CD8-positive, alpha-beta memory T cell (primary cell): ENCODE measurements at places on chromosomes 13 and 19.

GRCh38 chr19:15101479-15102082, 5.6 kb upstream of the SYDE1 start:
- no peaks in the 10 kb centered on the region for H3K36me3 ChIP-seq
- peak; percentile 28 for DNase-seq
- no peak overlapping the region for H3K27ac ChIP-seq
- H3K27me3 ChIP-seq, result no peaks in the 10 kb centered on the region
- no peaks in the 10 kb centered on the region for H3K4me1 ChIP-seq
- H3K4me3 ChIP-seq, result no peak overlapping the region

- H3K36me3 ChIP-seq, result no peaks in the 10 kb centered on the region
- no peak overlapping the region for H3K4me3 ChIP-seq
- peaks cover 10% of the 10 kb centered on the region for H3K4me1 ChIP-seq
- H3K27ac ChIP-seq, result no peak overlapping the region
- H3K27me3 ChIP-seq, result no peaks in the 10 kb centered on the region
Observed at GRCh38 chr13:30696278-30697176, 38.8 kb upstream of the ALOX5AP start.

DNA sequence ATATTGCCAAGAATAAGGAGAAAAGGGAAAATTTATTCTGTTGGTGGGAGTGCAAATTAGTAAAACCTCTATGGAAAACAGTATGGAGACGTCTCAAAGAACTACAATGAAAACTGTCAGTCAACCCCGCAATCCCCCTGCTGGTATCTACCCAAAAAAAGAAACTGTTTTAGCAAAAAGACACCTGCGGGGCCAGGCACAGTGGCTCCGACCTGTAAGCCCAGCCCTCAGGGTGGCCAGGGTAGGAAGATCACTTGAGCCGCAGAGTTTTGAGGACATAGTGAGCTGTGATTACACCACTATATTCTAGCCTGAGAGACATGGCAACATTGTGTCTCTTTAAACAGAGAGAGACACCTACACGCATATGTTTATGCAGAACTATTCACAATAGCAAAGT, 37.5 kb upstream of the SLITRK1 start:
- no peak overlapping the region for H3K4me3 ChIP-seq
- H3K27ac ChIP-seq, result no peak overlapping the region
- no peak for DNase-seq
- H3K4me1 ChIP-seq, result no peaks in the 10 kb centered on the region
- H3K27me3 ChIP-seq, result no peaks in the 10 kb centered on the region
- H3K36me3 ChIP-seq, result no peaks in the 10 kb centered on the region

GRCh38 chr13:19680751-19681150, 47.3 kb downstream of the MPHOSPH8 start:
- H3K27me3 ChIP-seq, result no peaks in the 10 kb centered on the region
- peaks cover 12% of the 10 kb centered on the region for H3K4me1 ChIP-seq
- peaks cover 15% of the 10 kb centered on the region for H3K36me3 ChIP-seq
- H3K4me3 ChIP-seq, result no peak overlapping the region

- no peak overlapping the region for H3K4me3 ChIP-seq
- DNase-seq, result no peak
- no peak overlapping the region for H3K27ac ChIP-seq
Observed at GRCh38 chr19:5023128-5023571, 54.2 kb downstream of the KDM4B start.

DNA sequence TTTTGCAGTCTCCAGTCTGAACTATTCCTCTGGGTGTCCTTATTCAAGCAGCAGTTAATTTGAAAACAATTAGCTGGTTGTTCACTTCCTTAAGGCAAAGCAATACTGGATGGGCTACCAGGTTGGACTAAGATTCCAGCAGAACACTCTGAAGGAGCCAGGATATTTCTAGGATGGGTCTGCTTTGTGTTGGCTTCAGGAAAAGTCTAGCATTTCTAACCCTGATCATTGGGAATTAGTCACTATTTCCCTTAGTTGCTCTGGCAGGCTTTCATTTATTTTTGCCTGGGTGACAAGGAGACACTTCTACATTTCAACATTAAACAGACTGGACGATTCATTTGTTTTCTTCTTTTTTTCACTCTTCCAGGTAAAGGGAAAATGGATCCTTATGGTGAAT, 228.4 kb downstream of the ENOX1 start:
- no peaks in the 10 kb centered on the region for H3K36me3 ChIP-seq
- H3K4me3 ChIP-seq, result no peak overlapping the region
- H3K27ac ChIP-seq, result no peak overlapping the region
- H3K27me3 ChIP-seq, result no peaks in the 10 kb centered on the region
- no peaks in the 10 kb centered on the region for H3K4me1 ChIP-seq

DNA sequence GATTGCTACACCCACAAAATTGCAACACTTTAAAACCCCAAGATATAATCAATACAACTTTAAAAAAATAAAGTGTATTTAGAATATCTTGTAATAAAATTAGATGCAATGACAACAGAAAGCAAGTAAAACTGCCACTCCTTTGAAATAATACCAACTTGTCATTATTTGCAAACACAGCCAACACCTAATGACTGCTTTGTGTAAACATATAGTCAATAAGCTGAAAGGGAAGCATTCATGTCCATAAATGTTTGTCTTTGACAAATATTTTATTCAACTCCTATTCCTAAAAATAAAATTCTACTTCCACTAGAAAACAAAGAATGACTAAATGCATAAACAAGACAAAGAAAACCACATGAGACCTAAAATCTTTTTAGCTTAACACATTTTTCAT, 6.6 kb downstream of the SMAD9 start:
- peaks cover 3% of the 10 kb centered on the region for H3K27me3 ChIP-seq
- H3K27ac ChIP-seq, result no peak overlapping the region

GRCh38 chr19:38842439-38843174, 7.2 kb downstream of the HNRNPL start:
- peak overlapping the region; percentile 33 for H3K4me3 ChIP-seq
- no peaks in the 10 kb centered on the region for H3K27me3 ChIP-seq
- H3K36me3 ChIP-seq, result peaks cover 88% of the 10 kb centered on the region
- H3K4me1 ChIP-seq, result peaks cover 71% of the 10 kb centered on the region
- H3K27ac ChIP-seq, result no peak overlapping the region

- no peak for DNase-seq
- H3K27ac ChIP-seq, result no peak overlapping the region
- no peak overlapping the region for H3K4me3 ChIP-seq
- no peaks in the 10 kb centered on the region for H3K36me3 ChIP-seq
- no peaks in the 10 kb centered on the region for H3K27me3 ChIP-seq
Observed at GRCh38 chr13:40406405-40407120, 259.9 kb downstream of the FOXO1 start.

DNA sequence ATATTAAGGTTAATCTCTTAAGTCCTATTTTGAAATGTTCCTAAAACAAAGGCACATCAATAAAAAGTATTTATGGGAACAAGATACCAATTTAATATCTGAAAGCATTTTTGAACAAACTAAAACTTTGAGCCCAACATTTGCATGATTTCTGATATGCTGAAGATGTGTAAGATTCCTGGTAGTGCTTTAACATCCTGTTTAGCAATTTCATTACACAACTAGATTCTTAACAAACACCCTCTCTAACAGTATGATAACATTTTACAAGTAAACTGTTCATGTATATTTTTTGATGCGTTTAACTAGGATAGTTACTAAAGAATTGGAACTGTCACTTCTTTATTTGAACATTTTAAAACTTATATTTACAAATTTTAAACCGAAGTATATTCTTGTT, 63.9 kb downstream of the DACH1 start:
- H3K27me3 ChIP-seq, result no peaks in the 10 kb centered on the region
- no peak for DNase-seq
- H3K4me1 ChIP-seq, result no peaks in the 10 kb centered on the region

DNA sequence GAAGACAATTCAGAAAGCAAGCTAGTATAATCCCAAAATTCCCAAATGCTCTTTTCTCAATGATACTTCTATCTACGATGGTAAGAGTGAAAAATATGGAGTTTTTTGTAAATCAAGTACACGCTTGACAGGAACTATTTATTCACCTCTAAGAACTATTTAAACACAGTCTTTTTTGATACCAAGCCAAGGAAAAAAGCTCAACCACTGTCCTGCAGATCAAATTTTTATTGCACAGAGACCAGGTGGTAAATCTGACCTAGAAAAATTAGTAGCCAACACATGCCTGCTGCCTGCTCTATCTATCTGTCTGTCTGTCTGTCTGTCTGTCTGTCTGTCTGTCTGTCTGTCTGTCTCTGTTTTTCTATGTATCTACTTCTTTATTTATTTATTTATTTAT, 292.2 kb downstream of the MZT1 start:
- DNase-seq, result no peak
- H3K36me3 ChIP-seq, result no peaks in the 10 kb centered on the region
- H3K27me3 ChIP-seq, result no peaks in the 10 kb centered on the region
- no peak overlapping the region for H3K27ac ChIP-seq
- H3K4me1 ChIP-seq, result no peaks in the 10 kb centered on the region

- H3K36me3 ChIP-seq, result no peaks in the 10 kb centered on the region
- peak overlapping the region; percentile 66 for H3K4me3 ChIP-seq
- H3K4me1 ChIP-seq, result peaks cover 42% of the 10 kb centered on the region
- H3K27me3 ChIP-seq, result peaks cover 25% of the 10 kb centered on the region
Observed at GRCh38 chr19:17946965-17947784, 14.4 kb downstream of the CCDC124 start.

DNA sequence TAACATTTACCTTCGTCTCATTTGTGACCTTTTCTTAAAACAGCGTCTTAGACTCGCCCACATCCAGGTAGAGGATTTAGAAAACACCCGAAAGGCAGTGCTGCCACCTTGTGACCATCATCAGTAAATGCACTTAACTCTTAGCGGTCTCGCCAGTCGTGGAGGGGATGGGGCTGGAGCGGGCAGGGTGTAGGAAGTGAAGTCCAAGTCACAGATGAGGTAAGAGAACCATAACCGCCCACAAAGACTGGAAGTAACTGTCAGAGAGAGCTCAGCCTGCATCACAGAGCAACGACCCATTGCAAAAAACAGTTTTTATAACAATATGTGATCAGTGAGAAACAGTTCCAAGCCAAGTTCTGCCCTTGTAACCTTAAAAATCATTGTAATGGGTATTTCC, 10.7 kb upstream of the CEACAM3 start:
- H3K4me1 ChIP-seq, result peaks cover 11% of the 10 kb centered on the region
- peak; percentile 58 for DNase-seq
- H3K27ac ChIP-seq, result no peak overlapping the region
- H3K27me3 ChIP-seq, result peaks cover 8% of the 10 kb centered on the region
- no peaks in the 10 kb centered on the region for H3K36me3 ChIP-seq
- no peak overlapping the region for H3K4me3 ChIP-seq

- H3K27ac ChIP-seq, result no peak overlapping the region
- DNase-seq, result no peak
- no peaks in the 10 kb centered on the region for H3K4me1 ChIP-seq
- H3K4me3 ChIP-seq, result no peak overlapping the region
- H3K36me3 ChIP-seq, result peaks cover 15% of the 10 kb centered on the region
Observed at GRCh38 chr19:52590728-52591127, 20.6 kb downstream of the ZNF701 start.

- peak; percentile 35 for DNase-seq
- no peaks in the 10 kb centered on the region for H3K27me3 ChIP-seq
- no peaks in the 10 kb centered on the region for H3K36me3 ChIP-seq
- peaks cover 34% of the 10 kb centered on the region for H3K4me1 ChIP-seq
- H3K27ac ChIP-seq, result peak overlapping the region; percentile 58
Observed at GRCh38 chr19:54387991-54388801, 23.5 kb upstream of the LAIR1 start.

DNA sequence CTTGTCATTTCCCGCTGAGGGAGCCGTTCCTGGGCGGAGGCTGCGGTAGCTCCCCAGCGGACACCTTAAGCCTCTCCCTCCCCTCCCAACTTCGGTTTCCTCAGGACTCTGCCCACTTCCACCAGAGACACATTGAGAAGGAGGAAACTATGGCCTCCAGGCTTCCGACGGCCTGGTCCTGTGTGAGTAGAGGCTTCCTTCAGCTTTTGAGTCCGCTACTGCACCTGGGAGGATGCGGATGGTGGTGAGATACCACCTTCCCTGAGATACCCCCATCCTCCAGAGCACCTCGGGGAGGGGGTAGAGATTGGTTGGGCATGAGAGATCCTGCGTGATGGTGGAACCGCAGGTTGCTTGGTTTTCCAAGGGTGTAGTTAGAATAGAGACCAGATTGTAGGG, 955 bp downstream of the ZNF274 start:
- peak overlapping the region; percentile 100 for H3K4me3 ChIP-seq
- peaks cover 22% of the 10 kb centered on the region for H3K36me3 ChIP-seq
- H3K4me1 ChIP-seq, result peaks cover 17% of the 10 kb centered on the region
- no peaks in the 10 kb centered on the region for H3K27me3 ChIP-seq

DNA sequence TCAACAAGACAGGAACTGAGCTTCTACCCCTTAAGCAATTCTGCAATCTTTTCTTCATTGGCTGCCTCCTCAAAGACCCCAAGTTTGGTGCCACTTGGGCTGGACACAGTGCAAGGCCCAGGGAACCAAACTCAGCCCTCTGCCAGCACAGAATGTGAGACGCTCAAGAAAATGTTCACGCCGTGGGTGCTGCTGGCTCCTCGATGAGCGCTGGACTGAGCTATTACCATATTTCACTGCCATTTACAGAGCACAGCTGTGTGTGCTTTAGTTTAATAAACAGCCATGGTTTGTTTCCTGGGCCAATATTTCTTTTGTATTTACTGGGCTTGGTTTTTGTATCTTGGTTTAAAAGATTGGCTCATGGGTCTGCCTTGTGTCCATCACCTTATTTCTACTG, 138.8 kb upstream of the VSTM2B start:
- no peak overlapping the region for H3K4me3 ChIP-seq
- H3K36me3 ChIP-seq, result no peaks in the 10 kb centered on the region
- H3K4me1 ChIP-seq, result no peaks in the 10 kb centered on the region
- H3K27ac ChIP-seq, result no peak overlapping the region
- DNase-seq, result no peak

DNA sequence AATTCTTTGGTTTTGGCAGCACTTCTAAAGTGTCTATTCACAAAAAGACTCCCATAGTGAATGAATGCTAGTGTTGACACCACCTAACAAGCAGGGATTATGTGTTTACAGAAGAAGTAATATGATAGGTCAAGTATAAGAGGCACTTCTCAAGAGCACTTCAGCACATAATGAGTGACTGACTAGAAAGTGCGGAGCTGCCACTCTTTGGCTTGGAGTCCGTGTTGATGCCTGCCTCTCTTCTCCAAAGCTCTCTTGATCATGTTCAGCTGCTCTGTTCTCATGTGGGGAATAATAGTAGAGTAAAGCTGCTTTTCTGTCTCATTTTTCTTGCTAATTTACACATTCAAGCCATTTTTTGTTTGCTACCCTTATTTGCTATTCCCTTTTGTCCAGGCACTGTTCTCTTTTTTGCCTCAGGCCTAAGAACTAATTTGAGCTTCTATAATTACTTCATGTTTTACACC, 22.7 kb upstream of the MAB21L1 start:
- no peaks in the 10 kb centered on the region for H3K36me3 ChIP-seq
- DNase-seq, result no peak
- H3K4me1 ChIP-seq, result no peaks in the 10 kb centered on the region
- H3K27ac ChIP-seq, result no peak overlapping the region
- no peaks in the 10 kb centered on the region for H3K27me3 ChIP-seq

GRCh38 chr13:109331011-109331433, 455.4 kb downstream of the IRS2 start:
- no peak overlapping the region for H3K27ac ChIP-seq
- H3K36me3 ChIP-seq, result no peaks in the 10 kb centered on the region
- H3K4me1 ChIP-seq, result no peaks in the 10 kb centered on the region

DNA sequence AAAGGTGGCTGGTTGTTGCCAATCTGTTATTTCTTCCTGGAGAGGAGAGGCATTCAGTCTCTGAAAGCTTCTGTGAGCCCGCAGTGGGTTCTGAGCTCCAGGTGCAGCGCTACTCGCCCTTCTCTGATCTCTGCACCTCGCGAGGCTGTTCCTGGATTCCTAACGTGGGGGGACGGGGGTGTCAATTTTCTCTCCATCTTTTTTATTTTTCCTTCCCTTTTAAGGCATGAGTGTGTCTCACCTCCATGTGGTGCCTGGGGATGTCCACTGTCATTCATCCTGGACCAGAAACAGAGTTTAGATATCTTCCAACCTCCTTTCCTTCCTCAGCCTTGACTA, 626 bp downstream of the ZNF233 start:
- H3K36me3 ChIP-seq, result no peaks in the 10 kb centered on the region
- H3K4me1 ChIP-seq, result no peaks in the 10 kb centered on the region
- no peak for DNase-seq
- H3K27ac ChIP-seq, result no peak overlapping the region
